Umbilical cord (tissue), 2 donors: ENCODE measurements at places on chromosomes 1 and 21.

GRCh38 chr1:11479375-11479979 lies 522 bp downstream of the DISP3 start:
- no peak for DNase-seq

DNA sequence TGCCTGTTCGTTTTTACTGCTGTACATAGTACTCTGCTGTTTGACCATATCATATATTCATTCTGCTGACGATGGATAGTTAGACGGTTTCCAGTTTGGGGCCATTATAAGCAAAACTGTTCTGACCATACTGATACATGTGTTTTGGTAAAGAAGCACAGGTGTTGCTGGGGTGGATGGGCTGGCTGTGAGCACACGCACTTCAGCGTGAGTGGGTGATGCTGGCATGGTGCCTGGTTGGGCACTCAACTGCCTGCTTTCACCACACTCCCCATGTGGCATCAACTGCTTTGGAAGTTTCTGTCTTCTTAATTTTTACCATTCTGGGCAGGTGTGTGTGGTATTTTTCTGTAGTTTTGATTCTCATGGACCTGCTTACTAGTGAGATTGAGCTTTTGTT lies 37.3 kb downstream of the ADARB1 start:
- DNase-seq, result no peak

DNA sequence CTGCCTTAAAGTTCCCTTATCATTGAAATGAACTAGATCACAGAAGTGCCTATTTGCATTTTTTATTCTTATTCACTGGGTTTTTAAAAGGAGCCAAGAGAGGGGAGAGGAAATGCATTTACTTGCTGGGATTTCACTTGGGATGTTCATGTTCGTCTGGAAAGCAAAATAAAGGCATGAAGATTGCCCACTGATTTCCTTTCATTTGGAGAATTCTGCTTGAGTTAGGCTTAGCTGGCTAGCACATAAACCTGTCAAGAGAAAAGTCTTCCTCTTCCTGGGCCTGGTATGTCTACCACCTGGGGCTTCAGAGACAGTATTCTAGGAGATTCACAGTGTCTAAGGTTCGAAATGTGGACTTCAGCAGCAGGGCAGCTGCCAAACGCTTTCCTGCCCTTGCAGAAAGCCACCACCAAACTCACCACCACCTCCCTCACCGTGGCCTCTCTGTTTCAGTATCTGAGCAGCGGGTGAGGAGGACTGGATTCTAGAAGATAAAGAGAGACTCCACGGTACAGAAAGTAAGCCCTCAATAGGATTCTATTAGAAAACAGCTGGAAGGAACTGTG lies 44.5 kb downstream of the HIVEP3 start:
- no peak for DNase-seq

GRCh38 chr1:46172321-46172720 lies 2.6 kb upstream of the TSPAN1 start:
- no peak for DNase-seq

- no peak for DNase-seq
These were observed 342.1 kb downstream of the DSCAM start for GRCh38 chr21:40504825-40505224.
